ENCODE measurements at places on chromosomes 6 and 20. TPM values are rescaled to one million over a fixed set of nuclear protein-coding genes. Genes with fewer than 3 reads are reported as not detected.

DNA sequence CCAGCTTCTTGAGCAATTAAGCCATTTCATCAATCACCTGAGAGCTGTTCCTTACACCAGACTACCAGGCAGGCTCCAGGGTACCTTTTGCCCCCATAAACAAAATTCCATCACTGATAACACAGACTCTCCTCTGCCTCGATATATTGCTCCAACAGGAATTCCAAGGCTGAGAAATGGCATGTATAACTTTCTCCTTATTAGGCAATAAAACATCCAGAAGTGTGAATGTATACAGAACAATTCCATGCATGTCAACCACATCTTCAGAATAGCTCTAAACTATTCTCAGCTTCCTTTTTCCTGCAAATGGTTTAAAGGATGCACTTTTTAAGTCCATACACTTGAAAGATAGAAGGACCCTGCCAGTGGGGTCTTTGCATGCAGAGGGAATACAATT is 73.8 kb downstream of the EDN3 start:
- no peak for DNase-seq

The PRR18 gene
- total RNA-seq = 0.39 TPM

DNA sequence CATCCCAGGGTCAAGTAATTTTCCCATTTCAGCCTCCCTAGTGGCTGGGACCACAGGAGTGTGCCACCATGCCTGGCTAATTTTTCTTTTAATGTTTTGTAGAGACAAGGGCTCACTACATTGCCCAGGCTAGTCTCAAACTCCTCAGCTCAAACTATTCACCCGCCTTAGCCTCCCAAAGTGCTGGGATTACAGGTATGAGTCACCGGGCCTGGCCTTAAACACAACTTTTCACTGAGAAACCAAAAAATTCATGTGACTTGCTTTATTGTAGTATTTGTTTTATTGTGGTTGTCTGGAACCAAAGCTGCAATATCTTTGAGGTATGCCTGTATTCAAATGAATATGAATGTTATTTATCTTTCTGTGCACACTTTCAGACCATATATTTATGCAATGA is 72.2 kb downstream of the RWDD2A start:
- DNase-seq = no peak

DNA sequence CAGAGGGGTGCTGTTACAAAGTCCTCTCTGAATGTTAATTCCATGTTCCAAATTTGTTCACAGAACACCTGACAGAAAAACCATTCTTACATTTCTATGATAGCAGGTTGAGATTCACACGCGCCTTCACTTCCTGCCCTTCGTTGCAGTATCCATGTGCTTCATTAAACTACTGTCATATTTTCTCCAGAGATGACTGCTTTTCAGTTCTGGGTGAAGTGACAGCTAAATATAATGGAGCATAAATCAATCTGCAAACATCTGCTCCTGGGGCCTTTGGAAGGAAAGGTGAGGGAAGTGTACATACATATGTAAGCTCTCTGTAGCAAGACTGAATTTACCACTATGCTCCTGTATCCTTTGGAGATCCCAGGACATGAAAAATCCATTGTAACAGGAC is 750.2 kb downstream of the HDGFL1 start:
- DNase-seq = no peak

The CHRNA4 gene
- 5.7 TPM for total RNA-seq

The RHAG gene
- 0.60 TPM for total RNA-seq

Data from WTC11 (cell line).